ENCODE measurements at places on chromosomes 2 and 18. TPM values are rescaled to one million over a fixed set of nuclear protein-coding genes. Genes with fewer than 3 reads are reported as not detected.

DNA sequence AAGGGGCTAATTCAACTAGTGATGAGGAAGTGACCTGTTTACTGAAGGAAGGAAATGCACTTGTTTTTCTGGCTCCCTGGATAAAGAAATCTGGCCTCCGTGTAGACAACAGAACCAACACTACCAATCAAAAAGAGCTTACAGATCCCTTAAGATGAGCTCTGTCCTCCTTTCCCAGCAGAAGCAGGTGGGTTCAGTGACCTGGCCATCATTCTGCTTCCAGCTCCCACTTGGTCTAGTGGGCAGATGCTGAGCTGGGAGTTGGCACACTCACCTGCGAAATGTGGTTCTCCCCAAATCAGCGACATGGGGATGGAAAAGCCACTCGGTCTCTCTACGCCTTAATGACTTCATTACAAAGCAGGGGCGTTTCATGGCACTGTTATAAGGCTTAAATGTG lies 132.6 kb downstream of the AFF3 start:
- peaks cover 11% of the 10 kb centered on the region for H3K27me3 ChIP-seq
- H3K4me1 ChIP-seq = no peaks in the 10 kb centered on the region
- H3K36me3 ChIP-seq = no peaks in the 10 kb centered on the region
- no peak for DNase-seq

DNA sequence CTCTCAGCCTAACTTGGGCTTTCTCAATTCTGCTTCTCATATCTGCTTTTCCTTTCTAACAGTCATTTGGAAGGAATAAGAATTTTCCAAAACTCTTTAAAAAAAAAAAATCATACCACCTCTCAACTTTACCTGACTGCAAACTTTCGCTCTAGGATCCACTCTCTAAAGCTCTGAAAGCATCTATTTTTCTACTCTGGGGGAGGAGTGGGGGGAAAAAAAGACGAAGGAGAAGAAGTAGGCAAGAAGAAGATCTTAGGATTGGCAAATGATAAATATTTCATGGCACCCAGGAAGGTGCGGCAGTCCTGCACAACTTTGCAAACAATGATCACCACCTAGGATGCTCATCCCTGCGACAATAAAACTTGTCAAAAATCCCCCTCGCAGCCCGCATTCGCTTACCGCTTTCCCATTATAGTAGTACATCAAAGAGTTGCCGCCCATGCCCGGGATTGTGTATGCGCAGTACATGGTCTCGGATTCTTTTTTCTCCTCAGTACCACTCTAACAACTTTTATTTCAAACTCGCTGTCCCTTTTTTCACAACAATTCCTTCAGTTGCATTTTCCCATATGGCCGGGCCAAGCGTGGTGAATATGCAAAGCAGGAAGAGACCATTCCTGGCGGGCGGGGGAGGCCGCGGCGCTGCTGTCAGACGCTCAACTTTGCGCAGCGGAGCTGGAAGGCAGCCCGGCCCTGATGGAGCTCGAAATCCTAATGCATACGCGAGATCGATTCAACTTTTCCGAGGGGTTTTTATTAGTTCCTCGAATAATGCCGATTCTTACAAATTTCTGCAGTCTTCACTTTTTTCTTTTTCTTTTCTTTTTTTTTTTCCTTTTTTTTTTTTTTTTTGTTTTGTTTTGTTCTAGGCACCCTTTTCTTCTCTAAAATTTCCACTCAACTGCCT lies 266.5 kb downstream of the TCF4 start:
- no peak overlapping the region for H3K27ac ChIP-seq
- H3K27me3 ChIP-seq = peaks cover 43% of the 10 kb centered on the region
- H3K36me3 ChIP-seq = peaks cover 1% of the 10 kb centered on the region
- peak; percentile 43 for DNase-seq
- peak overlapping the region; percentile 61 for H3K4me3 ChIP-seq

- no peaks in the 10 kb centered on the region for H3K36me3 ChIP-seq
- H3K4me1 ChIP-seq = peaks cover 2% of the 10 kb centered on the region
- no peak overlapping the region for H3K27ac ChIP-seq
- no peak for DNase-seq
- H3K27me3 ChIP-seq = peaks cover 12% of the 10 kb centered on the region
Observed at GRCh38 chr2:39640107-39640506, 25.6 kb upstream of the TMEM178A start.

DNA sequence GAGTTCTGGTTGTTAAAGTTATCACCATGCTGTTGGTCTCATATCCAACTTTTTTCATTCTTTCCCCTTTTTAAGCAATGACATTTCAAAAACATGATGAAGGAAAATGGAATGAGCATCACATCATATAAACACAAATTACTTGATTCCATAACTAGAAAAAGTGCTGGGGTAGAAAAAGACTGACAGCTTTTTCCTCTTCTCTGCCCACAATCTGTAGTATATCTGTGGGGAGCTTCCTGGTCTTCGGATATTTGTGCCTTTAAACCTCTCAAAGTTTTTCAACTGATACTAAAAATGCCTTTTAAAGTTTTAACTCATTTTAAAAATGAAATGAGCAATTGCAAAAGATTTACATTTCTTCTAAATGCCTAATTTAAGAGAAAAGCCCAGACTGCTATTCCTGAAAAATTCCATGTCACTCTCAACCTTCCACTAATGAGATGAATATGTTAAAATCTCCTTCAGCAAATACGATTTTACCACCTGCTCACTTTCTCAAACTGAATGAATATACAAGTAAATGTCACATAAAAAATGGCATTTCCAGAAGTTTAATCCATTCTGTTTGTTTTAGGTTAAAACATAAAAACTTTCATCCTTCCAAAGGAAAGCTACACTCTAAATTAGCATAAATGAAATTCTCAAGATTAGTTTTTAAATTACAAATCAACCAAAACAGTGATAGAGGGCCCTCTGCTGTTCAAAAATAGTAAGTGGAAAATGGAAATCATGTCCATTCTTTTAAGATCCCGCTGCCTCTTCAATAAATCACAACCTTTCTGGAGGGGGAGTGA lies 2.1 kb downstream of the DNAH7 start:
- H3K27ac ChIP-seq = no peak overlapping the region
- H3K36me3 ChIP-seq = no peaks in the 10 kb centered on the region
- no peak overlapping the region for H3K4me3 ChIP-seq
- no peak for DNase-seq
- peaks cover 18% of the 10 kb centered on the region for H3K4me1 ChIP-seq

DNA sequence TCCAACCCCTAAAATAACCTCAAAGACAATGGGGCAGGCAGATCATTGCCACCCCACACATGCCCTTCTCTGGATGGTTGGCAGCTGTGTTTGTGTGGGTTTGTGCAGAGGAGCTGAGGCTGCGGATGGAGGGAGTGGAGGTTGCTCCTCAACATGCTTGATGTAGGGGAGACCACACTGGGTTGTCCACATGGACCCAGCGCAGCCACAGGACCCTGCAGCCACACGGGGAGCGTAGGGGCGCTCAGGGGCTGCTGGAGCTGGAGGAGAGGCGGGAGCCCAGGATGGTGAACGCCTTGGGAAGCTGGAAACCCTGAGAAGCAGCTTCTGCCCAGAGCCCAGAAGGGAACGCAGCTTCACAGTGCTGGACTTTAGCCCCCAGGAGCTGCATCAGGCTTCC lies 56.3 kb upstream of the TMEM18 start:
- DNase-seq = no peak
- peaks cover 2% of the 10 kb centered on the region for H3K4me1 ChIP-seq
- no peak overlapping the region for H3K27ac ChIP-seq
- peaks cover 16% of the 10 kb centered on the region for H3K27me3 ChIP-seq
- H3K4me3 ChIP-seq = no peak overlapping the region

- no peak overlapping the region for H3K27ac ChIP-seq
- no peak for DNase-seq
- H3K36me3 ChIP-seq = no peaks in the 10 kb centered on the region
Observed at GRCh38 chr2:105478670-105479069, 79.8 kb upstream of the FHL2 start.

DNA sequence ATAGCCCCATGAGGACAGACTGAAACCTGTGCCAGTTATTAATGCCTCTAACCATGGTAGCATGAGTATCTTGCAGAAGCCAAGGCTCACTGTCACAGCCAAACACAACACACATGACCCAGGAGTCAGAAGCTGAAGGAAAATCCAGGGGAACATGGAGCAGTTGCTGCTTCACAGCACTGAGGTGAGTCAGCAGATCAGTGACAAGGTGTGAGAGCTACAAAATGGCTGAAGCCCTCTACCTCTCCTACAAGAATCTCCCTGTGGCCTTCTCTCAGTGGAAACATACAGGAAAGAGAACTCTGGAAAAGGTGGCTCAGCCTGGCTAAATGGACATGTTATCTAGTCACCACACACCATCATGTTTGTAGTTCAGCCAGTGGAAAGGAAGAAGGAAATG lies 93.5 kb downstream of the NAB1 start:
- H3K27ac ChIP-seq = no peak overlapping the region
- H3K27me3 ChIP-seq = peaks cover 4% of the 10 kb centered on the region
- H3K36me3 ChIP-seq = peaks cover 1% of the 10 kb centered on the region
- no peak for DNase-seq
- H3K4me3 ChIP-seq = no peak overlapping the region

DNA sequence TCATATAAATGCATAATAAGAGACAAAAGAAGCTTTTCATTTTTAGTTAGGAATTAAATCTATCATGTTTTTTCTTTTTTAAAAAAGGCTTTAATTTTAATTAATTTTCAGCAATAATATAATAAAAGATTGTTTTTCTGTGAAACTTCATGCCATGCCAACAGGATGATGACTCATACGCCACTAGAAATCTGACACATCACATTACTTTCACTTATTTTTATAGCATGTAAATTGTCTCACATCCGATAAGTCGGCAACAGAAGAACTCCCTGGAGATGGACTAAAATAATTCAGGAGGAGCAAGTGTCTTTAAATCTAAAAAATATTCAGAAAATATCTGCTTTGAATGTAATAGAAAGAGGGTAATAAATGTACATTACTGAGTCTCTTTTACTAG lies 1024.2 kb upstream of the ACVR2A start:
- no peaks in the 10 kb centered on the region for H3K4me1 ChIP-seq
- H3K27me3 ChIP-seq = no peaks in the 10 kb centered on the region
- H3K4me3 ChIP-seq = no peak overlapping the region
- no peaks in the 10 kb centered on the region for H3K36me3 ChIP-seq
- DNase-seq = no peak
- no peak overlapping the region for H3K27ac ChIP-seq

The TRIB2 gene
- 28.5 TPM for total RNA-seq

The RGPD3 gene
- not detected for total RNA-seq

The SPIRE1 gene
- 9.6 TPM for total RNA-seq

The CABLES1 gene
- total RNA-seq = 2.1 TPM

The CDCA7 gene
- 74.4 TPM for total RNA-seq
